ENCODE measurements at places on chromosomes 5 and 9.

DNA sequence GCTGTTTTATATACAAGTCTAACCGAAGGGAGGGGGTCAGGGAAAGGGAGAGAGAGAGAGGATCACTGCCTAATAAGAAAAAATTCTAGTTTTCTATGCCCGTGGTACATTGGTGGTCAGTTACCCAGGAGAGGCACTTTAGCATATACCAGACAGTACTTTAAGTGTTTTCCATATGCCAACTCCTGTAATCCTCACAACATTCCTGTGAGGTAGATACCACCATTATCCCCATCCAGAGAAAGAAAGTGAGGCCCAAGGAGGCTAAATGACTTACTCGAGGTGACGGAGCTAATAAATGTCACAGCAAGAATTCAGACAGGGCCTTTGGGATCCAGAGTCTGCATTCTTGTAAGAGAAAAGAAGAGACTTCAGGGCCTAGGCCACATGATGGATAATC is 161.8 kb downstream of the NTRK2 start:
- no peak for DNase-seq

- DNase-seq: no peak
These were observed 71.8 kb upstream of the ALDH1A1 start for GRCh38 chr9:73024601-73025034.

DNA sequence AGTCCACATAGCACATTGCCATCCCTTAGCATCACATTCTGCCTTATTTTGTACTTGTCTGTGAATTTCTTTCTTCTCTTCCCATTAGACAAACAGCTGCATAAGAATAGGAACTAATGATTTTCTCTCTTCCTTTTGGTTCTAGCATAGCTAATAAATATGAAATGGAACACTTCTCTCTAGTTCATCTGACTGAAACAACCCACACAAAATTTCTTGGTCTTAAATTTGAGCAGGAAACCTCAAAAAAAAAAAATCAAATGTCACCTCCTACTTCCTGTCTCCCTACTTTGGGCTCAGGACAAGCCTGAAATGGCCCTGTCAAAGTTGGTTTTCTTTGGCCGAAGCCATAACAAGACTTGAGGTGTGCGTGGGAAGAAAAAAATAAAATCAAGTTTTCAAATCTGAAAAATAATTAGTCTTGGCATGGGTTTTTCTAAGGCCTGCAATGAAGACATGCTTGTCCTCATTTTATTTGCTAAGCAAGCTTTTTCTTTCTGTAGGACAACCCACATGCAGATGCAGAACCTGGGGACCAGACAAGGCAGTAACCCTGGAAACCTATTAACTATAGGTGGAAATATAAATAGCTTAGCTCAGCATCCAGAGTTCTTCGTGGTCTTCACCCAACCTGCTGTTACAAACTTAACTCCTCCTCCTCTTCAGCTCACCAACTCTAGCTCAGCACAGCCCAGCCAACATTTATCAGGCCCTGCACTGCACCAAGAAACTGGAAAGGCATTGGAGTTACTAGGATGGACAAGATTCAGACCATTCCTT is 523.5 kb upstream of the KLF4 start:
- no peak for DNase-seq

- peak; percentile 79 for DNase-seq
These were observed 4.4 kb upstream of the MLANA start for GRCh38 chr9:5886114-5886939.

GRCh38 chr9:110048403-110048975 is 159.5 kb downstream of the C9orf152 start:
- peak; percentile 81 for DNase-seq

DNA sequence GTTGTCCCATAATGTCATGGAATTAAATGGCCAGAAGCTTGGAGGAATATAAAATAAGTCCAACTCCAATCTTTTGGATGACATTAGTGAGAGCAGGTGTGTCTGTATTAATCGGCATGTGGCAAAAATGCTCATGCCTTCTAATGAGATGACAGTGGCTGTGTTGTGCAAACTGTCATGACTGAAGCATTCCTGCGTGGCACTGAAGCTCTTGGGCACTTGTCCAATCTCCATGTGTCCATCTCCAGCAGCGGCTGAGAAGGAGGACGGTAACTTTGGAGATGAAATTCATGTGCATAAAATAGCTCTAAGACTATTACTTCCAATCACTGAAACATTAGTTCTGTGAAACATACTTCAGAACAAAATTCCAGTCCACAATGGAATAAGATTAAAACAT is 697.5 kb upstream of the GRAMD2B start:
- DNase-seq: no peak

DNA sequence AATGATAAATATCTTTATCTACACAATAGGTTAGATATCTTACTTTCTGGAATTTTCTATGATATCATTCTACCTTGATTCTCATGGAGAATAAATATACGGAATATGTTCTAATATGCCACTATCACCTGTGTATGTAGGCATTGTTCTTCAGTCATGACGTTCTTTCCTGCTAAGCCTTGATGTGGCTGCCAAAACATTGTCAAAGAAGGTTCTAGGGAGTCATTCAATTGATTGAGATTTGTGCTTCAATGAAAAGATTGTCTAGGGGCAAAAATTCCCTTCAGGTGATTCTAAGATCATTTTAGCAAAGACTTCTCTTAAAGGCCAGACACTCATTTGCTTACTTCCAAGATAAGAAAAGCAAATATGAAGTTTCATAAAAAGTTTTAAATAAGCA is 118.1 kb downstream of the MAT2B start:
- DNase-seq: no peak

DNA sequence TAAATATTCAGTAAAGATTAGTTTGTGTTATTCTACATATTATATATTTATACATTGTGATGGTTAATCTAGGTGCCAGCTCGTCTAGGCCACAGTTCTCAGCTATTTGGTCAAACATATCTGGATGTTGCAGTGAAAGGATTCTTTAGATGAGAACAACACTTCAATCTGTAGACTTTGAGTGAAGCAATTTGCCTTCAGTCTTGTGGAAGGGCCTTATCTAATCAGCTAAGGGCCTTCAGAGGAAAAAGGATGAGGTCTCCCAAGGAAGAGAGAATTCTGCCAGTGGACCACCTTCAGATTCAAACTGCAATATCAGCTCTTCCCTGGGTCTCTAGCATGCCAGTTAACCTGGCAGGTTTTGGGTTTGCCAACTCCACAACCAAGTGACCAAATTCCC is 112.0 kb downstream of the SH3TC2 start:
- DNase-seq: no peak

DNA sequence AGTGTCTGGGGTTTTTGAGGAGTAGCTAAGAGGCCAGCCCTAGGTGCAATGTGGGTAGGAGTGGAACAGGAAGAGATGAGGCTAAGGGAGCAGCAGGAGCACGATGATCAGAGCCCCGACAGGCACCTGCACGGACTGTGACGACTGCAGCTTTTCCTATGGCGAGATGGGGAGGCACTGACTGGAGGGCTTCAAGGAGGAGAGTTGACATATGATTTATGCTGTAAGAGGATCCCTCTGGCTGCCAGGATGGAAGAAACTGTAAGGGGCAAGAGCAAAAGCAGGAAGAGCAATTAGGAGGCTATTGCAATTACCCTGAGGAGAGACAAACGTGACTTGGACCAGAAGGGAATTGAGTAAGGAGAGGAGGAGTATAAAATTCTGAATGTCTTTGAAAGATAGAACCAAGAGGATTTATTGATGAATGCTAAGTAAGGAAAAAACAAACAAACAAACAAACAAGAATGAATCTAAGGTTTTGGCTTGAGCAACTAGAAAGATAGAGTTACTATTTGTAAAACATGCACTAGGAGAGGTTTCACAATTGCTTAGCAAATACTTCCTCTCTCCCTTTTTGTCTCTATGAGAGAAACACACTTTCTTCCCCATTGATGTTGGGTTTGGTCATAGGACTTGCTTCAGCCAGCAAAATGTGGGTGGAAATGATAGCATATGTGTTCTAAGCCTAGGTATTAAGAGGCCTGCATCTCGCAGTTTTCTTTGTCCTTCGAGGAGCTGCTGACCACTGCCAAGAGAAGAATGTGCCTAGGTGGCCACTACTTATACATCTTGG is 32.9 kb downstream of the TRPC7 start:
- no peak for DNase-seq

GRCh38 chr9:14812806-14813205 is 90.3 kb upstream of the CER1 start:
- DNase-seq: no peak

DNA sequence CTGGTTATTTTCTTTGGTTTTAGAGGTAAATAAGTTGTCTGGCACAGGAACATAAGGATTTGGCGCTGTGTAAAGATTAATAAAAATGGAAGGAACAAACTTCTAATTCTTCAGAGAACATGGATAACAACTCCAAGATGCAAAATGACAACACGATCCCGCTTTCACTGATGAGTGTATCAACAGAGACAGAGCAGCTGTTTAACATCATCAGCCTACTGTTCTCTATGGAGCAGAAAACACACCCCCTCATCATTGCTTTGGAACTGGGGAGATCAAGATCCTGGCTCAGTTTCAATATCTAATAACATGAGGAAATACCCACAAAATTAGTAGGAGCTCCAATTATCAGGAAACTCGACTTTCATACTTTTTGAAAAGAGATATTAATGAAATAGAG is 8.3 kb upstream of the GAS1 start:
- no peak for DNase-seq

DNA sequence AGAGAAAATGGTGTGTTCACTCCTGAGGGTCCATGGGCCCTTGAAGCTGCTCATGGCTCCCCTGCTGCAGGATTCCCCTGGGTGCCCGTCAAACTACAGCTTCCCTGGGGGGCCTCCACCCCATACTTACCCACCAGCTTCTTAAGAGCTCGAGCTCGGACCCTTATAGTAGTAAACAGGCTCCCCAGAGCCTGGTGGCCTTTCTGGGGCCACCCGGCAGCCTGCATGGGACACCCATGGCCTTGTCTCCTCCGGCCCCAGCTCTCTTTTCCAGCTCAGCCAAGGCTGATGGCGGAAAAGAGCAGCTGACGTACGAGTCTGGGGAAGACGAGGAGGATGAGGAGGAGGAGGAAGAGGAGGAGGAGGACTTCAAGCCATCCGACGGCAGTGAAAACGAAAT is 4.2 kb upstream of the CEL start:
- DNase-seq: no peak

DNA sequence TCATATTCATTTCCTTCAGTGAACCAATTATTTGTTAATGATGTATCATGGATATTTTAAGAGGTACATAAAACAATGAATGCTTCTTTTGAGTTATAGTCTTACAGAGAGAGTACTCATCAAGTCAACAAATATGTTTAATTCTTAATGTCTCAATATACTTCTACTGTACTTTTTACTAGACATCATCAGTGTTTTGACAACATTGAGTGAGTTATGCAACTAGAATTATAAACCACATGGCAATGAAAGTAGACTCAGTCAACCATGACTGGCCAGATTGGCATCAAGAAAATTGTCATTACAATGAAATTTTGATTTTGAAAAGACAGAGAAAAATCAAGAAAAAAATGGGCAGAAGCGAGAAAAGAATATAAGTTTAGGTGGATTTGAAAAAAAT is 1248.1 kb upstream of the CDH18 start:
- DNase-seq: no peak

GRCh38 chr5:135269931-135270421 is 129.1 kb downstream of the MACROH2A1 start:
- DNase-seq: no peak

DNA sequence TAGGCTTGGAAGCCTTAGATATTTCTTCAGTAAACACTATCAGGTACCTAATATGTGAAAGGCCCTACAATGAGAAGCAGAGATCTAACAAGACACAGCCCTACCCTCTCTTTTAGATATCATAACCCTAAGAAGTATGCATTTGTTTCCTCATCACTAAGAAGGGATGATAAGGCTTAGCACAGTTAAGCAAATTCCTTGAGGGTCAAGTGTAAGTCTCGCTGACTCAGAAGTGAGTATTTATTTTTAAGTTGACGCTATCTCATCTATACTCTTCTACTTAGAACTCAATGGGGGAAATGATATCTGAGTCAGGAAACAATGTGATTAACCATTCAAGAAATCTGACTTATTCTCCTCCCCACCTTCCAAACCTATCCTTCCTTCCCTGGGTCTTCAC is 149.7 kb downstream of the ESM1 start:
- DNase-seq: no peak

DNA sequence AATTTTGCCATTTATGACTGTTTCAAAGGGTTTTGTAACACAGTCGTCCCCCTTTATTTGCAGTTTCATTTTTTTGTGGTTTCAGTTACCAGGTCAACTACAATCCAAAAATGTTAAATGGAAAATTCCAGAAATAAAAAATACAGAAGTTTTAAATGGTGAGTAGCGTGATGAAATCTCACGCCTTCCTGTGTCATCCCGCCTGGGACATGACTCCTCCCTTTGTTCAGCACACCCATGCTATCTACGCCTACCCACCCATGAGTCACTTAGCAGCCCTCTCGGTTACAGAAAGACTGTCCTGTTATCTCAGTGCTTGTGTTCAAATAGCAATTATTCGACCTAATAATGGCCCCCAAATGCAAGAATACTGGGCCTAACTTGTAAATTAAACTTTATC is 765.3 kb upstream of the ADAMTS16 start:
- no peak for DNase-seq

DNA sequence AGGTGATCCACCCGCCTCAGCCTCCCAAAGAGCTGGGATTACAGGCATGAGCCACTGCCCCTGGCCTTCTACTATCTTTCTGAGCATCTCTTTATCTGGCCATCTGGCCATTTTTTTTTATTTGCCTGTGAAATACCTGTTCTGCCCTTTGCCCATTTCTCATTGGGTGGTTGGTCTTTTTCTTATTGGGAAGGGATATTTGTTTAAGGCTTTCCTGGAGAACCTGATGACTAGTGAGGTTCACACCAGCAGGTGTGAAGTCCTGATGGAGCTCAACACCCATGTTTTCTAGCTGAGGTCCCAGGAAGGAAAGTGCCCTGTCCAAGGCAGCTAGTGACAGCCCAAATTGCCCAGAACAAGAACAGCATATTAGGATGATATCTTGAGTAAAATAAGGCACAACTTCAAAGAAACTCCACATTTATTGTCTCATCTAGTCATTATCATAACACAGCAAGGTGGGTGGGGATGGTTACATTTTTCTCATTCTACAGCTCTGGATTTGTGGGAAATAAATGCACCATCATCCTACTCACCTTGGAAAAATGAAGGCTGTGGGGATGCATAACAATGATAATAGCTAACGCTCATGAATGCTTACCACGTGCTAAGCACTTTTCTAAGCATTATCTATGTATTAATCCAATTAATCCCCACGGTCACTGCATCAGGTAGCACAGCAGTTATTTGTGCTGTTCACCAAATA is 20.3 kb downstream of the SLC36A3 start:
- no peak for DNase-seq

DNA sequence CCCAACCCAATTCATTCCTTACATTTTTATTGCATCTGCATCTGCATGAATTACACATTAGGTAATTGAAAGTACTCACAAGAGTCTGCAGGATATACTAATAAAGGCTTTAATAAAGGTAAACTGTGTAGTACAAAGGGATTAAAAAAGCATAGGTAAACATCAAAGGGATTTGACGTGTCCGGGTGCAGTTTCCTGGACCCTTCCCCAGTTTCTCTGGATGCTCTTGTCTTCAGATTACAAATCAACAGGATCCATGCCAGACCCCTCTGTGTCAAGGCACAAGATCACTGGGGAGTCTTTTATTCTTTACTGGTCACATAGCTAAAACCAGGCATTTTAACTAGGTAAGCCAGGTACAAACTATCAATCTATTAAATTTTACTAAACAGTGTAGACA is 177.2 kb upstream of the TYRP1 start:
- DNase-seq: no peak

GRCh38 chr5:127313847-127314473 is 23.4 kb downstream of the MEGF10 start:
- DNase-seq: peak; percentile 89
